ENCODE measurements at places on chromosomes 1 and 21. TPM values are rescaled to one million over a fixed set of nuclear protein-coding genes. Genes with fewer than 3 reads are reported as not detected.

ESRRG gene
- total RNA-seq = 1.4 TPM

DNA sequence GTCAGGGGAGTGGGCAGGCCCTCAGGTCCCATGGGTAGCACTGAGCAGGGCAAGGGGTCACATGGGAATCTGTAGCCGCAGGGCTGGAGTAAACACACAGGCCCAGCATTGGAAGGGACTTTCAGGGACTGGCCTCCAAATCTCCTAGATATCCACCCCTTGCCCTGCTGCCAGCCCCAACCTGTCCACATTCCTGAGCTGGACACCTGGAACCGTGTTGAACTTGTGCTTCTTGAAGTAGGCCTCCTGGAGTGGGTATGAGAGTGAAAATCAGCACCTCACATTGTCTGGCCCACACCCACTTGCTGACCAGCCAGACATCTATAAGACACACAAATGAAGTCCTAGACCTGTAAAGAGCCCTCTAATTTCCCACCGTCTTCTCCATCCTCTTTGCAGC, 7.7 kb downstream of the POMGNT1 start:
- no peak for DNase-seq

DNA sequence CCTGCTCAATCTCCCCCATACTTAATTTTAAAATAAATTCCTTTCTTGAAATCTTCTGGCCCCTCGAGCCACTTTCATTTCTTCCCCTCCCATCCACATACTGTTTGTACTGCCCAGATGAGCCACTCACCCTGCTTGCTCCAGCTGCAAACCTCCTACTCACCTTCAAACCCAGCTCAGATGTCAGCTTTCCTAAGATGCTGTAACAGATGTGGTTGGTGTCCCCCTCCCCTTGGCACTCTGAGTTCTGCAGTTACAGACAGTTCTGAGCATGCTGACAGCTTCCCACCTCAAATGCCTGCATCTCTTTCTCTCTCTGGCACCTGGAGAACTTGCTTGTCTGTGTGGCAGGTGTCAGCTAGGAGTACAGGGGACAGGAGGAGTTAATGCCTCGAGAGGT, 106.7 kb downstream of the PTPRU start:
- no peak for DNase-seq

DNA sequence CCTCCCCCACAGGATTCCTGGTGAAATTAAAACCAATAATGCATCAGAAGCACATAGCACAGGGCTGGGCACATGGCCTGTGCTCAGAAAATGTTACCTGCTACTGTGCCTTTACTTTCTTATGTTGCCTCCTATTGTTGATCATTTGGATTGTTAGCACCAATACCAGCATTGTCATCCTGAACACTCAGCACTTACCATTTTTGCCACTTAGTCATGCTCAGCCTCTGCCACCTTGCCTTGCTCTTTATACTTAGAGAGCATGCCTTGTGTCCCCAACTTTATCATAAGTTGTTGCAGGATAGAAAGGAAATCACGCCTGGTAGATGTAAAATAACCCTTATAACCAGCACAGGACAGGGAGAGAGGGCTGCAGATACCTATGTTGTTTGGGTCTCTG, 361.0 kb upstream of the RUNX1 start:
- no peak for DNase-seq
